Right lung (tissue), 10 donors: ENCODE measurements at places on chromosomes 6 and 20. TPM values are rescaled to one million over a fixed set of nuclear protein-coding genes. Genes with fewer than 3 reads are reported as not detected.

DNA sequence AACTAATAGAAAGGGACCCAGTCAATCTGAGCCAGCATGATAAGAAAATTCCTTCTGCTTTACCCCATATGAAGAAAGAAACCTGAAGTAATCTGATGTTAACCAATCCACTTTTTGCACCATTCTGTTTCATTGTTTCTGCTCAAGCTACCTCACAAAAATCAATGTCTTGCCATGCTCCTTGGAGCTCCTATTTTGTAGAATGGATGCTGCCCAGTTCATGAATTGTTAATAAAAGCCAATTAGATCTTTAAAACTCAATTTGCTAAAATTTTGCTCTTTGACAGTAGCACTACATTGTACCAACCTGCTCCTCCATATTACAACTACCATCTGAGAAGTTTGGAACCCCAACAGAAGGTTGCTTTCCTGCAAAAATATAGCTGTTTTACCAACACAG lies 116.2 kb upstream of the GPR6 start:
- DNase-seq, result no peak

DNA sequence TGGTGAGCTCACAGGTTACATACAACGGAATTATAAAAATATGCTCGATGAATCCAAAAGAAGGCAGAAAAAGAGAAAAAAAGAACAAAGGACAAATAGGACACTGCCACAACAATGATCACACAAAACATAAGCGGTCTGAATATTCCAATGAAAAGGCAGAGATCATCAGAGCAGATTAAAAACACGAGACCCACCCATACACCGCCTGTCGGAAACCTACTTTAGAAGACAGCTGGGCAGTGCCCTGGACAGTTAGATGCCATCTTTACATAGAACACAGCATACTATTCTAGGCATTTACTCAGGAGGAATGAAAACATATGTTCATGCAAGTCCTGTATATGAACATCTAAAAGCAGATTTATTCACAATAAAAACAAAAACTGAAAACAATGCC lies 204.1 kb downstream of the TTLL2 start:
- DNase-seq, result no peak

GRCh38 chr6:137202078-137202477 lies 17.1 kb downstream of the IFNGR1 start:
- DNase-seq, result no peak

DNA sequence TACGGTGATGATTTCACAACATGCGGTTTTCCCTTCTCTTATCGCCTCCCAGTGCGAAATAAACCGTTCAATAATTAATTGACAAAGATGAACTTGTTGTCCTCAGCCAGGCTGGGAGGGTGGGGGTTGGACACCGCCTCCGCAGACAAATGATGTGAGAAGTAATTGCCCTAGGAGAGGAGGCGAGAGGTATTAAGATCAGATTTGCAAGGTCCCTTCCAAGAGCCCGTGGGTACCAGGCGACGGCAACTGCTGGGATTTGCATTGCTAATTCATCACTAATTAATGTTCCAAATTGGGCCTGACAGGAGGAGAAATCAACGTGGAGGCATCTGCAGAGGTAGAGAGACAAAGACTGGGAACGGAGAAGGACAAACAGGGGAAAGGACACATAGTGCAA lies 90.2 kb upstream of the CCDC167 start:
- no peak for DNase-seq

GRCh38 chr20:6818033-6818808 lies 50.7 kb downstream of the BMP2 start:
- DNase-seq, result no peak

Gene PROCR
- polyA plus RNA-seq, result 35.1 TPM
